ENCODE measurements at places on chromosomes 13 and 19. TPM values are rescaled to one million over a fixed set of nuclear protein-coding genes. Genes with fewer than 3 reads are reported as not detected.

The LRP3 gene
- 34.5 TPM for total RNA-seq

- no peak for DNase-seq
- no peaks in the 10 kb centered on the region for H3K27me3 ChIP-seq
- H3K36me3 ChIP-seq: no peaks in the 10 kb centered on the region
- H3K27ac ChIP-seq: no peak overlapping the region
These were observed 474 bp downstream of the ARHGEF18 start for GRCh38 chr19:7349231-7349591.

DNA sequence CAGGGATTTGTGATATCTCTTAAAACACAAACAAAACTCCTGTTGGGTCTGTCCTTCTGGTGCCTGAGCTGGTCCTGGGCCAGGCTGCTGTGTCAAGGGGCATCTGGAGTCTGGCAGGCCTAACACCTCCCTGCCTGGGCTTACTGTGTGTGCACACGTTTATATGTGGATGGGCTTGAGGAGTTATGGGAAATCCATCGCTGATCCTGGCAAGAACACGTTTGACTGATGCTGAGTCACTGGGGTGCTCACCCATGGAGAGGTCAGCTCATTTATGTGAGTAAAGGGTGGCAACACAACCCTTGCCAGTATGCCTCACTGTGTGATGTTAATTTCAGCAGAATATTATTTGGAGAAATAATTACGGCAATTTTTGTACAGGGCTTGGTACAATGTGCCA is 44.5 kb upstream of the PCDH8 start:
- DNase-seq: no peak
- H3K27ac ChIP-seq: no peak overlapping the region
- H3K4me3 ChIP-seq: no peak overlapping the region
- H3K36me3 ChIP-seq: no peaks in the 10 kb centered on the region
- no peaks in the 10 kb centered on the region for H3K27me3 ChIP-seq

DNA sequence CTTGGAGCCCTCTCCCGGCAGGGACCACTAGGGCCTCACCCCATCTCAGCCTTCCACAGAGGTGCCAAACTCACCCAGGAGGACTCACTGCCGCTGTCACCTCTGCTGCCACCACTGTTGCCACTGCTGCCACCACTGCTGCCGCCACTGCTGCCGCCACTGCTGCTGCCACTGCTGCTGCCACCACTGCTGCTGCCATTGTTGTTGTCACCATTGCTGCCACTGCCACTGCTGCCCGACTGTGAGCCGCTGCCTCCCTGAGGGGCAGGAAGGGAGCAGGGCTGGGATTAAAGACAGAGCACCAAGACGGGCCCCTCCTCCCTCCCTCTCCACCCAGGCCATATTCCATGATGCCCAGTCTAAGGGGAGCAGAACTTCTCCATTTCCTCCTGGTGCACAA is 2.1 kb downstream of the DMKN start:
- DNase-seq: no peak
- H3K4me1 ChIP-seq: no peaks in the 10 kb centered on the region
- H3K36me3 ChIP-seq: no peaks in the 10 kb centered on the region
- no peak overlapping the region for H3K4me3 ChIP-seq
- peaks cover 28% of the 10 kb centered on the region for H3K27me3 ChIP-seq

The SSC5D gene
- 19.1 TPM for total RNA-seq

The CEACAM7 gene
- total RNA-seq: 0.83 TPM

- no peaks in the 10 kb centered on the region for H3K36me3 ChIP-seq
- H3K27me3 ChIP-seq: no peaks in the 10 kb centered on the region
- no peak for DNase-seq
- peaks cover 12% of the 10 kb centered on the region for H3K4me1 ChIP-seq
- peak within 1 kb of the TSS; percentile 69 for H3K4me3 ChIP-seq
These were observed at the start of the genes PEG3 and ZIM2 for GRCh38 chr19:56840451-56841192. PEG3 (minus strand) TSS chr19:56840726; CDS start chr19:56824655, 16,071 bp downstream. ZIM2 (minus strand) TSS chr19:56840726; CDS start chr19:56824277, 16,449 bp downstream.

The GRIN3B gene
- total RNA-seq: not detected

GRCh38 chr19:3278294-3278693 is 53.8 kb downstream of the CELF5 start:
- H3K27ac ChIP-seq: no peak overlapping the region

The ZNF439 gene
- 7.6 TPM for total RNA-seq
